Occipital lobe (tissue), 3 donors: ENCODE measurements at places on chromosomes 5 and 9.

DNA sequence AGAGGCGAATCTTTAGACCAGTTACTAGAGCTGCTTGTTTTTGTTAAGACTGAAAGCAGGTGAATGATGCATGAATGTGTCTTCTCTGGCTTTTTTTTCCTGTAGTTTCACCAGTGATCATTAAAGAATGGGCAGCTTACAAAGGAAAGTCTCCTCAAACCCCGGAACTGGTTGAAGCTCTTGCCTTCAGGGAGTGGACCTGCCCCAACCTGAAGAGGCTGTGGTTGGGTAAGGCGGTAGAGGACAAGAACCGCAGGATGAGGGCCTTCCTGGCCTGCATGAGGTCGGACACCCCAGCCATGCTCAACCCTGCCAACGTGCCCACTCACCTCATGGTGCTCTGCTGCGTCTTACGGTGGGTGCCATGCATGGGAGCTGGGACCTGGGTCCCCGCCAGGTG is 33.3 kb upstream of the PHF2 start:
- DNase-seq, result no peak

- no peak for DNase-seq
These were observed 32.9 kb downstream of the NDFIP1 start for GRCh38 chr5:142141463-142141862.

- no peak for DNase-seq
These were observed 281.6 kb downstream of the MAST4 start for GRCh38 chr5:66877843-66878242.

GRCh38 chr9:137705443-137705863 is 86.6 kb downstream of the EHMT1 start:
- DNase-seq, result no peak

- no peak for DNase-seq
These were observed 446.2 kb downstream of the PLK2 start for GRCh38 chr5:58013542-58014258.

GRCh38 chr9:126664900-126665643 is 51.3 kb downstream of the LMX1B start:
- DNase-seq, result no peak

DNA sequence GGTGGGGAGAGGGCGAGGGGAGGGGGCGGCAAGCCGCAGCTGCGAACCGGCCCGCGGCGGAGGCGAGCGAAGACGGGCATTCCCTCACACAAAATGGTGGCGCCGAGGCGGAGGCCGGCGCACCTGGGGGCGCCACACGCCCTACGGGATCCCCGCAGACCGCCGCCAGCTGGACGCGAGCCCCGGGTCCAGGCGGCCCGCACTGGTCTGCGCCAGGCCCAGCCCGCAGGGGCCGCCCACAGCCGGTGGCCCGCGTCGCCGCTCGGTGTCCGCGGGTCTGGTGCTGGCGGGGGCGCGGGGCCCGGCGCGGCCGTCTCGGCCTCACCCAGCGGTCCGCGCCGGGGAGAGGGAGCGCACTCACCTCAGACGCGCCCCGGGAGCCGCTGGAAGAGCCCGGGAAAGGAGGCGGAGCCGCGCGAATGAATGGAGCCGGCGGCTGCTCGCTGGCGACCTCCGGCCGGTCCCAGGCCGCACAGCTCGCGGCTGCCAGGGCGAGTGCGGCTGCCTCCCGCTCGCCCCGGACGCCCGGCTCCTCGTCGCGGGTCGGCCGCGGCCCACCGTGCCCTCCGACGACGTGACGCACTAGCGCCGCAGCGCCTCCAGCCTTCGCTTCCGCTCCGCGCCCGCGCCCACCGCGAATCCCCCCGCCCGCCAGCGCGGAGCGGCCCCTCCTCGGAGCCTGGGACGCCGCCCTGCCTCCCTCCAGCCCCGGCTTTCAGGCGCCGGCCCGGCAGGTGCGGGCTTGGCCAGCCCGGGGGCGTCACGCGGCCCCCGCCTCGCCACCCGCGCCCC is at the start of gene FAM169A:
FAM169A (minus strand) TSS at position 584 of the 792 bp plus-strand sequence. CDS start 24,711 bp downstream, outside the sequence.
- DNase-seq, result peak; percentile 41
